Left renal pelvis (tissue), 4 donors: ENCODE measurements at places on chromosomes 12 and 14.

GRCh38 chr14:57346741-57347140 is 43.6 kb upstream of the NAA30 start:
- DNase-seq, result no peak

DNA sequence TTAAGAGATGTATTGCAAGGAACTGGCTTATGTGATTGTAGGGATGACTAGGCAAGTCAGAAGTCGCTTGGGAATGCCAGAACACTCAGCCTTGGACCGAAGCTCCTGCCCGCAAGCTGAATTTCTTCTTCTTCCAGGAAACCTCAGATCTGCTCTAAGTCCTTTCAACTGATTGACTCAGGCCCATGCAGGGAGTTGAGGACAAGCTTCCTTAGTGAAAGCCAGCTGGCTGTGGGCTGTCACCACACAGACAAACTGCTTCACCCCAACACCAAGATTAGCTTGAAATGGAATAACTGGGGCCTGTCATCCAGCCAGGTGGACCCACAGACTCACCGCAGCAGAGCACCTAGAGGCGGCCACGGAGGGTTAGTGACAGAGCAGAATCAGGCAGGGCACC is 24.7 kb downstream of the BDKRB2 start:
- DNase-seq, result no peak

DNA sequence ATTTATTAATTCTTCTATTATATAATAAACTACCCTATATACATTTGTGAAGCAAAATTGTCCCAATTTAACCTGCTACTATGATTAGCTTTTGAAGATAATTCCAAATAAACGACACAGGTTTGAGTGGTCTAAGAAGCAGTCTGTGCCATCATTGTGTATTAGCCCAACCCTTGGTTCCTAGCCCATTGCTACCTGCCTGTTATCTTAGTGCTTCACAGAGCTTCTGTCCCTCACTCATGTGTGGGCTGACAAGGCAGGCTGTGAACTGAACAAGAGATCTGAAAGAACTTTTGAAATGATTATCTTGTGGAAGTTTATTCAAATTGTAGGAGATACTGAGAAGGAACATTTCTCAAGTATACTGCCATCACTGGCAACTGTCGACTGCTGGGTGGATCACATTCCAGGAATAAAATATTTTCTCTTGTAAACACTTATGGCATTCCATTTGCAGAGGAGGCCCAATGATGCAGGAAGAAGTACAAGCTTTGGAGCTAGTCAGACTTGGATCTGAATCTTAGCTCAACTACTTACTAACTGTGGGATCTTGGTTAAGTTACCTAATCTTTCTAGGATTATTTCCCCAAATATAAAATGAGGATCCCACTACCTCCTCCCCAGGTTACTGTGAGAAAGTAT is 7.8 kb upstream of the MTERF2 start:
- no peak for DNase-seq

DNA sequence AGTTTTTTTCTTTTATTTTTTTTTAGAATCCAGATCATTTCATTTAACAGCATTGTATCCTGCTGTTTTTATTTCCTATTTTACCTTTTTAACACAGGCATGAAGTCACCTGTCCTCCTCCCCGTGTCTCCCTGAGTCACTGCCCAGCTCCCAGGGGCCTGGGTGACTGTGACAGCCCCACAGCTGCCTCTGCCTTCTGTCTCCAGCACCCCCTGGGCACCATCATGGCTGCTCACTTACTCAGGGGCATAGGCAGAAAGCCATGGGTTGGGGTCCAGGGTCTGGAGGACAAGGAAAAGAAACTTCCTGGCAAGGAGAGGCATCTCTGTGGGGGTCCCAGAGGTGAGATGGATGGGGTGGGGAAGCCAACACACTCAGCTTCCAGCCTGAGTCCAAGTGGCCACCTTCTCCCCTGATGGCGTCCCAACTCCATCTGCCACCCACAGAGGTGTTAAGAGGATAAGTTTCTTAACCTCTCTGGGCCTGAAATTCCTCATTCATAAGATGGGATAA is 25.3 kb downstream of the TMEM63C start:
- DNase-seq, result no peak

DNA sequence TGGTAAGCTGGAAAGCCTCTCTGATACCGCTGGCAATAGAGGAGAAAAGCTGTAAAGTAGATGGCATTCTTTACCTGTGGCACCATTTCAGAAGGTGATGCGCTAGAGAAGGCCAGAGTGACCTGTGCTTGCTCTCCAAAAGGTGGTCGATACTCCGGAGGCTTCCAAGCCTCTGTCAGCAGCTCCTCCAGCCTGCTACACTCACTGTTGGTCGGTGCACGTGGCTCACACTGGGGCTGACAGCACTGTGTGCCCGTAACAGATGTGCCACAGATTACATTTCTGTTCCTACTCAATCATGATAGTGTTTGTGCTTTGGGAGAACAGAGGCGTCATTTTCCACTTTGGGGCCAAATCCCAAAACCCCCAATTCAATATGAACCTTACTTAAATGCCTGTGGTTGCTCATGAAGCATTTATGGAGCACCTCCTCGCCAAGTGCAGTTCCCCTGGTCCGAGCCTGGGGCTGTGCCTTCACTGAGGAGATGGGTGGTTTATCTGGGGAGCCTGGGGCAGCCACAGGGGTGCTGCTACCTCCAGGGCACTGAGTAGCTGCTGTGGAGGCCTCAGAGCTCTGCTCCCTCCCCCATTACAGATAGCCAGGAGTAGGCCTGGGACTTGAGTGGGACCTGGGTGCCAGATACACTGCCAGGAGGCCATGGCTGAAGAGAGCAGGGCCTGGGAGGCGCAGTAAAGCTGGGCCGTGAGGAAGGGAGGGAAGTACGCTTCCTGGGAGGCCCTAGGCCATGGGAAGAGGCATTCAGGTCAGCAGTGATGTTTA is 26.8 kb downstream of the CCNK start:
- no peak for DNase-seq

GRCh38 chr12:10673659-10674384 is at the start of gene STYK1:
TSS of gene STYK1 (minus strand) at chr12:10674052. CDS start at chr12:10634618, 39,434 bp downstream.
- peak; percentile 39 for DNase-seq

GRCh38 chr12:23055004-23055403 is 430.0 kb downstream of the ETNK1 start:
- DNase-seq, result no peak

- no peak for DNase-seq
These were observed 56.7 kb downstream of the TTC7B start for GRCh38 chr14:90759370-90760077.

- no peak for DNase-seq
These were observed 22.9 kb upstream of the NR1H4 start for GRCh38 chr12:100450735-100451134.

DNA sequence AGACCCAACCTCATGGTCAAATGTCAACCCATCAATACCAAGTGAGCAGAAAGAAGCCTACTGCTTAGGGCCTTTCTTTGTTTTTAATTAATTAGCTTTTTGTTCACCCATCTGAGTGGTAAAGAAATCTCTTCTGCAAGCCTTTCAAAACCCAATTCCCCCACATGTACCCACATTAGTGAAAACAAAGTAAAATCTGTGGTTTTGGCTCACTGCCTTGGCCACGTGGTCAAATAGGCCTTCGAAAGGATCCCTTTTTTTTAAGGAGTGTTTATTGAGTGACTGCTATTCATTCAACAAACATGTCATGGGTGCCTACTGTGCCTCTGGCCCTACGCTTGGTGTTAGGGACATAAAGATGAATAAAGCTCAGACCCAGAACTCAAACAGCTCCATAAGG is 160.1 kb downstream of the NUAK1 start:
- no peak for DNase-seq

GRCh38 chr14:20441461-20441860 is 5.5 kb upstream of the KLHL33 start:
- no peak for DNase-seq

DNA sequence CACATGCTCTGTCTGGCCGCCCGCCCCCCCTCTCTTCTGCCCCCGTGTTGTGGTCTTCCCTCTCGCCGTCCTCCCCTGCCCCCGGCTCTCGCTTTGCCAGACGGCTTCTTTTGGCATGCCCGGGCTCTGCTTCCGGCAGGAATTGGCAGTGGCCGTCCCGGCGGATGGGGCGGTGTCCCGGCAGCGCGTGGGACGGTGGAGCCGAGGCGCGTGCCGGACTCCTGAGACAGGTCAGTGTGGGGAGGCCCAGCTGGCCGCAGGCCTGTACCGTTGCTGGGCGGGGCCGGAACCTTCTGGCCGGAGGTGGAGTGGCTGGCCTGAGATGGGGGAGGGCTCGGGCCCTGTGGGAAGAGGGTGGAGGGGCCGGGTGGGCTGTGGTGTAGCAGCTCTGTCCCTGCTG is 17.1 kb downstream of the KIF26A start:
- no peak for DNase-seq

- no peak for DNase-seq
These were observed 291.7 kb upstream of the FKBP4 start for GRCh38 chr12:2503036-2503435.

- DNase-seq, result no peak
These were observed 1.9 kb upstream of the PRMT8 start for GRCh38 chr12:3489057-3489456.

- DNase-seq, result no peak
These were observed 5.2 kb upstream of the C12orf56 start for GRCh38 chr12:64395739-64396138.

GRCh38 chr12:8953773-8954402 is 4.4 kb upstream of the M6PR start:
- DNase-seq, result no peak

GRCh38 chr14:94373708-94374107 is 14.7 kb downstream of the SERPINA1 start:
- no peak for DNase-seq

GRCh38 chr12:106493531-106493930 is 89.3 kb upstream of the RFX4 start:
- DNase-seq, result no peak

GRCh38 chr12:40691913-40692764 is at the start of gene CNTN1:
TSS of gene CNTN1 (plus strand) at chr12:40692439.
- peak; percentile 72 for DNase-seq

DNA sequence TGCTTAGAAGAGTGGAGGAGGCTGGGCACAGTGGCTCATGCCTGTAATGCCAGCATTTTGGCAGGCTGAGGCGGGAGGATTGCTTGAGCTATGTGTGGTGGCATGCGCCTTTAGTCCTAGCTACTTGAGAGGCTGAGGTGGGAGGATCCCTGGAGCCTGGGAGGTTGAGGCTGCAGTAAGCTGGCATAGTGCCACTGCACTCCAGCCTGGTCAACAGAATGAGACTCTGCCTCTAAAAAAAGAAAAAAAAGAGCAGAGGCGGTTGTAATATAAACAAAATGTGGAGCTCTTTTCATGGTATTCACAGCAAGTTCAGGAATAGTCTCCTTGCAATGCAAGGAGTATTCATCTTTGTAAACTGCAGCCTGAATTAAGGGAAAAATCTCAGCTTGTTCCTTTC is 27.2 kb downstream of the ARID2 start:
- DNase-seq, result no peak

- DNase-seq, result no peak
These were observed 238.8 kb upstream of the SFSWAP start for GRCh38 chr12:131471946-131472732.

DNA sequence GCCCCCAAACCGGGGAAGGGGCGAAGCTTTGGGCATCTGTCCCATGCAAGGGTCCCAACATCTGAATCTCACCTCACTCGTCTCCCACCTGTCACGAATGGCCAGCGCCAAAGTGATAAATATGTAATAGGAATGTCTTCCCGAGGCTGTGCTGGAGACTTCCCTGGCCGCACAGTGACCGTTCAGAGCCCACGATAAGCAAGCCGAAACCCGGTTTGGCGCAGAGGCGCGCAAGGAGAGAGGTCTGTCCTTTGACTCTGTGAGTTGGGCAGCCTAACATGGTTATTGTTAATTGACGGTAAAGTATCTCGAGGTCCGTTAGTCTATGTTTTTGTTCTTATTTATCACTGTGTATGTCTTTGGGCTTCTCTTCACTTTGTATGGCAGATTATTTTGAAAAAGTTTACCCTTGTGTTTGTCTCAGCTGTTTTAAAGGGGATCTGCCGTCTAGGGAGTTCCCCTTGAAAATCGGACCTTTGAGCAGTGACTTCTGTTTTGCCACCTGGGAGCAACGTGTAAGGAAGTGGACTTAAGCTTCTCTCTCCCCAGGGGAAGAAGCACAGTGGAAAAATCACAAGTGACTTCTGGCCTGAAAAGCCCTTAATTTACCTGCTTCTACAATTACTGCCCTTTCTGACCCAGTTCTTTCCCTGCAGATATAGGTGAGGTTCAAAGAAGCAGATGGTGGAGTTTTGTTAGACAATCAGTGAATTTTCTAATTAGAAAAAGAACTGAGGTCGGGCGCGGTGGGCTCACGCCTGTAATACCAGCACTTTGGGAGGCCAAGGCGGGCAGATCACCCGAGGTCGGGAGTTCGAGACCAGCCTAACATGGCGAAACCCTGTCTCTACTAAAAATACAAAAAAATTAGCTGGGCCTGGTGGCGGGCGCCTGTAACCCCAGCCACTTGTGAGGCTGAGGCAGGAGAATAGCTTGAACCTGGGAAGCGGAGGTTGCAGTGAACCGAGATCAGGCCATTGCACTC is 1.1 kb upstream of the TM9SF1 start:
- no peak for DNase-seq

- peak; percentile 27 for DNase-seq
These were observed 50.9 kb upstream of the PKP2 start for GRCh38 chr12:32947206-32948067.

DNA sequence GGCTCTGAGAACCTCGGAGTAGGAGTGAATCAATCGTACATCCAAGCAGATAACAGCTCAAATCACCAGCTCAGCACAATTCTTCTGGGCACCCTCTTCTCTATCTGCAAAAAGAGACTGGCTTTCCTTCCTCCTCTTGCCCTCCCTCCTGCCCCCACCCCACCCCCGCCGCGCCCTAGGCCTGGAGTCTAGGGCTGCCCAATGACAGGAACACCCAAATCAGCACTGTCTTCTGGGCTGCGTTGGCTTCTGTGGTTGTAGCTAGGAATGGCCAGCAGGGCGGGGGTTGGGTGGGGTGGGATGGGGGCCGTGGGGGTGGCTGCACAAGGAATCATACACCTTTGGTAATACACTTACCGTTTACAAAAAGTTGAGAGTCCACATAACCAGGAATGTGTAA is 28.0 kb upstream of the TMCC3 start:
- DNase-seq, result no peak

DNA sequence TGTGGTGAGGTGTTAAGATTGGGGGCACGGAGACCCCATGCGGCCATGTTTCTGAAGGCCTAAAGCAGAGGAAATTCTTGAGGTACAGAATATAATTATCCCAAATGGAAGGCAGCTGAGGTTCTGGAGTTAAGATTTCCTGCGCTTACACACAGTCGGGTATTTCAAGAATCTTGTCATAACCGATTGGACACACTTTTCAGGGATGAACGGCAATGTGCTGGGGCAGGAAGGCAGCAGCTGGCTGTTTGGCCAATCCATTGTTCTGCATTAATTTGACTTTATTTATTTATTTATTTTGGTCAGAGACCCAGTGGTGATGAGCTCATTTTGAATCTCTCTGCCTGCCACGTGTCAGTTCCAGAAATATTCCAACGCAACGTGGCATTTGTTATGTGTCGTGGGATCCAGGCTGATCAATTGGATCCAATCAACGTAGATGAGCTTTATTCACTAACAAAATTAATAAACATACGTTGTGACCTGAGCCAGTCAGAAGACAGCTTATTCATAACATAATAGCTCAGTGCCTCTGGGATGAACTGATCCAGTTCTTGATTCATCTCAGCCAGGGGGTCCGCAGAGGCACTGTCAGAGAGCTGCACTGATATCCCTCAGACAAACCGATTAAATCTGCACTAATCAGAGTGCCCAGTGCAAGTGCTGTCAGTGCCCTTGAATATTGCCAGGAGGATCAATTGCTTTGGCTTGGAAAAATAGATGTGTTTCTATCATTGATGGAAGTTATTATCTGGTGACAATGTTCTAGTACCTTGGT is 181.0 kb downstream of the KTN1 start:
- no peak for DNase-seq

- DNase-seq, result no peak
These were observed 1029.8 kb upstream of the TMEM132C start for GRCh38 chr12:127237151-127237550.

- DNase-seq, result no peak
These were observed 69.1 kb downstream of the CCDC92 start for GRCh38 chr12:123903301-123904065.
